ENCODE measurements at places on chromosomes 4 and X.

DNA sequence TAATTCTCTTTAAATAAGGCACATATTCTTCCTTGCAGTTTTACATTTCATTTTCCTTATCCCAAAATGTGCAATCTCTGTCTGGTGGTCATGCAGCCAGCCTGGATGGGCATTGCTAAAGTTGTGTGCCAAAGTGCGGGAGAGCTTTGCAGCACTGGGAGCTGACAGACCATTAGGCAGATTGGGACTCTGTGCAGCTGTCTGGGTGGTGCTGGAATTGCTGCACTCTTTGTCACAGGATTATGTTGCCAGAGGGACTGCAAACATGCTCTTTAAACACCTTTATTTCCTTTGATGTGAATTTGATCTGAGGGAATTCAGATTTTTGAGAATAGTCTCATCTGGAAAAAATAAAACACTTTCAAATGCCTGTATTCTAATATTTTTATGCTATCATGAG lies 956.2 kb upstream of the DIAPH2 start:
- no peak overlapping the region for H3K4me3 ChIP-seq
- no peak for DNase-seq
- no peaks in the 10 kb centered on the region for H3K36me3 ChIP-seq
- no peak overlapping the region for H3K27ac ChIP-seq

- H3K27me3 ChIP-seq, result no peaks in the 10 kb centered on the region
- no peaks in the 10 kb centered on the region for H3K4me1 ChIP-seq
- no peak for DNase-seq
- H3K27ac ChIP-seq, result no peak overlapping the region
- no peak overlapping the region for H3K4me3 ChIP-seq
- no peaks in the 10 kb centered on the region for H3K36me3 ChIP-seq
These were observed 48.2 kb upstream of the GC start for GRCh38 chr4:71832049-71832448.

DNA sequence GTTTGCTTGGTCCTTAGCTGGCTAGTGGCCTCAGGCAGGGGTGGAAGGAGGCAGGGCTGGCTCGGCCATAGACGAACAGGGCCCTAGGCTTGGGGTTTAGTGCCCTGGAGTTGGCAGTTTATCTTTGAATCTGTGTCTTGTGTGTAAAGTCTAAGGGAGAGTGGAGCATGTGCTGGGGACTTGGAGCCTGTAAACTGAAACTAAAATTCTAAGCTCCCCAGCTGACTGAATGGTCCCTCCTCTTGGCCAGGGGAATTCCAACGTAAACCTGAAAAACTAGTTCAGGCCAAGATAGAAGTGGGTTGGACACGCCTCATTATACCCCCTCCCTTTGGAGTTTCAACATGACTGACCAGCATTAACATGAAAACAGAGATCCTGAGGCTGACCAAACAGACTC lies 46.1 kb upstream of the GPR78 start:
- H3K27ac ChIP-seq, result no peak overlapping the region
- no peaks in the 10 kb centered on the region for H3K27me3 ChIP-seq
- H3K4me3 ChIP-seq, result no peak overlapping the region
- no peaks in the 10 kb centered on the region for H3K4me1 ChIP-seq

- H3K4me1 ChIP-seq, result peaks cover 19% of the 10 kb centered on the region
- H3K4me3 ChIP-seq, result no peak overlapping the region
- H3K27ac ChIP-seq, result no peak overlapping the region
These were observed 1.2 kb upstream of the TMEM144 start for GRCh38 chr4:158208963-158209640.
